ENCODE measurements at places on chromosomes 2 and 18. TPM values are rescaled to one million over a fixed set of nuclear protein-coding genes. Genes with fewer than 3 reads are reported as not detected.

- H3K36me3 ChIP-seq: peaks cover 30% of the 10 kb centered on the region
- H3K4me1 ChIP-seq: peaks cover 11% of the 10 kb centered on the region
- DNase-seq: no peak
- peak overlapping the region; percentile 37 for H3K4me3 ChIP-seq
- no peaks in the 10 kb centered on the region for H3K27me3 ChIP-seq
These were observed 67.7 kb downstream of the REL start for GRCh38 chr2:60948926-60949579.

DNA sequence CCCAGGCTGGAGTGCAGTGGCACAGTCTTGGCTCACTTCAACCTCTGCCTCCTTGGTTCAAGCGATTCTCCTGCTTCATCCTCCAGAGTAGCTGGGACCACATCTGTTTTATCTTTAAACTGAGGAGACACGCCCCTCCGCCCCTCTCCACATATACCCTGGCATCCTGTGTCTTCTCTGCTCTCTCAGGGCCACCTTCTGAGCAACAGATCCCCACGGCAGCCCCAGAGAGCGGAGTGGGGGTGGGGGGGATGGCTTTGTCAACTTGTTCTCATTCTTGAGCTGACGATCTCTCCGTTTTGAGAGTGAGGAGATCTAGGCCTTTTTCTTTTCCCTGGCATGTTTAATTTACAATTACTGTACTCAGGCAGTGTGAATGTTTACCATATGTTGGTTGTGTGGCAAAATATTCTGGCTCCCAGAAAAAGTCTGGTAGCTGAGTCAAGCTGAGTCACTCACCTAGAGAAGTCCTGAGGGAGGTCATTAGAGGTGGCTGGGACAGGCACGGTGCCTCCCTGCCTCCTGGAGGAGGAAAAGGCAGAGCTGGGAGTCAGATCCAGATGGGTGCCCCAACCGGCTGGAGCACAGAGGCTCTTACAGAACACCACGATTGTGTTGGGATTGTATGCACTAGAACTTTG lies 19.5 kb upstream of the ID2 start:
- no peak overlapping the region for H3K27ac ChIP-seq
- no peak for DNase-seq
- H3K4me1 ChIP-seq: peaks cover 16% of the 10 kb centered on the region
- no peak overlapping the region for H3K4me3 ChIP-seq

APCDD1 gene
- total RNA-seq: not detected

GRCh38 chr2:160415991-160416390 lies 77.6 kb downstream of the RBMS1 start:
- peaks cover 71% of the 10 kb centered on the region for H3K4me1 ChIP-seq
- no peaks in the 10 kb centered on the region for H3K27me3 ChIP-seq
- no peak for DNase-seq
- no peaks in the 10 kb centered on the region for H3K36me3 ChIP-seq
- H3K27ac ChIP-seq: peak overlapping the region; percentile 22
- no peak overlapping the region for H3K4me3 ChIP-seq

- H3K4me1 ChIP-seq: no peaks in the 10 kb centered on the region
- H3K27ac ChIP-seq: no peak overlapping the region
- peaks cover 3% of the 10 kb centered on the region for H3K27me3 ChIP-seq
- H3K36me3 ChIP-seq: no peaks in the 10 kb centered on the region
- H3K4me3 ChIP-seq: no peak overlapping the region
These were observed 44.8 kb upstream of the TFCP2L1 start for GRCh38 chr2:121329786-121330185.

DNA sequence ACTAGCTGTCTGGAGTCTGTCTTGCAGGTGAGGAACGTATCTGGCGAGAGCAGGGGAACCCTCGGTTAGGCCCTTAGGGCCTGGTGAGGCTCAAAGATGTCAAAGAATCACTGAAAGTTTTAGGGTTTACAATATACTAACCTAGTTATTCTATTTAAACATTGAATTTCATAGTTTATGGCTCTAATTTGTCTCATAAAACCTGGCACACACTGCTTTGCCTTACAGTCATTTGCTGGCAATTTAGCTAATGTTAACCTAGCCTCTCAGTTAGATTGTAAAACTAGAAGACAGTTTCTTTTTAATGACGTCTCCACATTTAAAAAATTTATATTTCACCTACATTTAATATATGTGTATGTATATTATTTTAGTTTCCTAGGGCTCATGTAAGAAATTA lies 89.6 kb upstream of the DOCK10 start:
- no peak overlapping the region for H3K27ac ChIP-seq
- H3K4me3 ChIP-seq: no peak overlapping the region
- DNase-seq: no peak
- no peaks in the 10 kb centered on the region for H3K27me3 ChIP-seq
- no peaks in the 10 kb centered on the region for H3K4me1 ChIP-seq

All from naive thymus-derived CD8-positive, alpha-beta T cell (primary cell).